ENCODE measurements at places on chromosomes 16 and 17.

DNA sequence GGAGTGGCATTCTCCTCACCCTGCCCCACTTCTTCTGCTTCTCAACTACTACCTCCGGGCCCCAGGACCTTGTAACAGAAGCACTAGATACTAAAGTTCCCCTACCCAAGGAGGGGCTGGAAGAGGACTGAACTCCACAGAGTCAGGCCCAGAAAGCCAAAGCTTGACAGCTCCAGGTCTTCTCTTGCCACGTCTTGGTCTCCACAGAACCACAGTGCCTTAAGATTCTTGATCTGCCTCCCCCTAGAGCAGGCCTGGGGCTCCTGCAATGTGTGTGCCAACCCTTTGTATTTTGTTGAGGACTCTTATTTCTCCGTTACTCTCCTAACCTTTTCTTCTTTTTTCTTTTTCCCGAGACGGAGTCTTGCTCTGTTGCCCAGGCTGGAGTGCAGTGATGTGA lies 4.0 kb downstream of the SLC16A13 start:
- no peak for DNase-seq

DNA sequence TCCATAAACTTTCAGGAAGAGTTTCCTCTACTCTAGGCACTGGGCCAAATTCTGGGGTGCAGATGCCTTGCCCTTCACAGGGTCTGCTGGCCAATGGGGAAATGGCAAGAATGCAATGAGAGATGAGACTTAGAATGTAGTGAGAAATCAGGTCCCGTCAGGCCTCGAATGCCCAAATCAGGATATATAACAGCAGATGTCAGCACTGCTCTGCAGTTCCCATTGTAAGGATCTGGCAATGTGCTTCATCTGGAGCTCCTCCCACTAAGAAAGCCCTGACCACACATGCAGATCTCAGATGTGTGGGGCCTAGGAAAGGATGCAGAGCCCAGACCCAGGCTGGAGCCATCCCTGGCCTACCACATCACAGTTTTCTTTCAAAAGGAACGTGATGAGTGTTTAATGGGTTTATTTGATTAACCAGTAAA lies 13.9 kb upstream of the LPCAT2 start:
- DNase-seq, result peak; percentile 77

- no peak for DNase-seq
Measured at GRCh38 chr16:30018731-30019158, 4.3 kb upstream of the C16orf92 start.

GRCh38 chr16:88922114-88922825 lies 54.7 kb downstream of the CBFA2T3 start:
- no peak for DNase-seq

DNA sequence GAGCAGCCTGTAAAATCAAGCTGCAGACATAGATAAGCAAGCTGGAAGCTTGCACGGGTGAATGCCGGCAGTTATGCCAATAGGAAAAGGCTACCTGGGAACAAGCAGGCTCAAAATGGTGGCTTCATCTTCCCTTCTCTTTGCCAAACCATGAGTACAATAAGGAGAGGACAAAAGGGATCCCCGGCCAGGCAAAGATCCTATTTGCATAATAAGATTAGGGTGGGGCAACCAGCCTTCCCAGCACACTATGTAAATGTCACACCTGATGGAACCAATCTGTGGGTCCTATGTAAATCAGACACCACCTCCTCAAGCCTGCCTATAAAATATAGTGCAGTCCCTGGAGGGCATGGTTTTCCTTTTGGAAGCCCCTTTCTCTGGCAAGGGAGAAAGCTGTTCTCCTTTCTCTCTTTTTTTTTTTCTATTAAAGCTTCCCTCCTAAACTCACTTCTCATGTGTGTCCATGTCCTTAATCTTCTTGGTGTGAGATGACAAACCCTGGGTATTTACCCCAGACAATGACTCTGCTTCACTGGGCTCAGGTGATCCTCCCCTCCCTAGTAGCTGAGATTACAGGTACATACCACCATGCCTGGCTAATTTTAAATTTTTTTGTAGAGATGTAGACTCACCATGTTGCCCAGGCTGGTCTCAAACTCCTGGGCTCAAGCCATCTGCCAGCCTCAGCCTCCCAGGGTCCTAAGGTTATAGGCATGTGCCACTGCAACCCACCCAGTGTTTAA lies 44.2 kb downstream of the PSMD12 start:
- no peak for DNase-seq

DNA sequence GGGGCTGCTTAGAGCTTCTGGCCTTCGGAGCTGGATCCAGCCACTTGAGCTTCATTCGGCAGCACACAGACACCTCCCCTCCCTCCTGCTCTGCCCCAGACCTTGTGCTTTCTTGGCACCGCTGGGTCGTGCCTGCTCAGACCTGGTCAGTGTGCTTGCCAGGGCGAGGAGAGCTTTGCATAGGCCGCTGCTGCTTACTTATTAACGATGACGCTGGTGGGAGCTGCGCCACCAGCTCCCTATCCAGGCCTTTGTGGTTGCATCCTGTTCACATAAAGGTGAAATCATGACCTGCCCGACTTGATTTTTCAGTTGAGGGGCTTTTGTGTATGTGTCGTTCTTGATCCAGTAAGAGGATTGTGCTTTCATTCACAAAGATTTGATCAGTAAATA lies 101.1 kb downstream of the MSI2 start:
- no peak for DNase-seq

DNA sequence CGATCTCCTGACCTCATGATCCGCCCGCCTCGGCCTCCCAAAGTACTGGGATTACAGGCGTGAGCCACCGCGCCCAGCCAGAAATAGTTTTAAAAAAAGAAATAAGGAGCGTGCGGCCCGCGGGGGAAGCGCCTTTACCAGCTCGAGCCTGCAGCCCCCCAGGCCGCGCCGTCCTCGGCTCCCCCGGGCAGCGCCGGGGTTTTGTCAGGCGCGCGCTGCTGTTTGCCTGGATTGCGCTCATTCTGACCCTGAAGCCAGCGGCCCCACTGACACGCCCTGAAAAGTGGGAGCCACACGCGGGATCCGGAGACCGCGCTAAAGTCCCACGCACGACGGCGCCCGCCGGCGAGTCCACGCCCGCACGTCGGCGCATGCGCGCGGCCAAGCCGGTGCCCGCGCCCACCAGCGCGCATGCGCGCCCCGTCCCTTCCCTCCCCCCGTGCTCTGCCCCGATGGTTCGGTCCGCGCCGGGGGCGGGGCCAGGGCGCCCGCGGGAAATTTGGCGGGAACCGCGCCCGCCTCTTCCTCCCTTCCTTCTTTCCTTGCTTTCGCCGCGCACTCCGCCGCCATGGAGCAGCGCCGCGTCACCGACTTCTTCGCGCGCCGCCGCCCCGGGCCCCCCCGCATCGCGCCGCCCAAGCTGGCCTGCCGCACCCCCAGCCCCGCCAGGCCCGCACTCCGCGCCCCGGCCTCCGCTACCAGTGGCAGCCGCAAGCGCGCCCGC lies at the start of gene CDT1:
Gene CDT1 (plus strand): TSS at position 526 of the 724 bp plus-strand sequence. CDS start 43 bp downstream, at position 569.
- DNase-seq, result peak; percentile 46

DNA sequence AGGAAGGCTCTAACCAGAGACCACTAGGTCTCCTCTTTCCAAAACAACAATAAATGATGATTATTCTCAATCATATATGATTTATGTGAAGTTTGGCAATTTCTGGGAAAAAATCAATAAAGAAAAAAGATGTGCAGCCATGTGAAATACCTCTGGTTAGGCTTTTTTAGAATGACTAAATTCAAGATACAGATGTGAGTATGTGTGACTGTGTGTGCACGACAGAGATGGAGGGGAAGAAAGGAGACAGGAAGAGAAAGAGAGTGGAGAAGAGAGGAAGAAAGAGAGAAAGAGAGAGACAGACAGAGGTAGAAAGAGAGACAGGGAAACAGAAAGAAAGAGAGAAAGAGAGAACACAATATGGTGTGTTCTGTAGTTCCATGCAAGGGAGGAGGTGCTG lies 558.6 kb upstream of the CDH5 start:
- DNase-seq, result no peak

GRCh38 chr17:41518789-41519449 lies at the start of gene KRT15:
TSS of gene KRT15 (minus strand) at chr17:41518890. CDS start at chr17:41518827, 63 bp downstream.
- no peak for DNase-seq

- DNase-seq, result peak; percentile 15
Measured at GRCh38 chr16:29745853-29746345, at the start of gene C16orf54. TSS of gene C16orf54 (minus strand) at chr16:29745990. CDS start at chr16:29744951, 1,039 bp downstream.

GRCh38 chr16:46850619-46851555 lies 19.9 kb upstream of the C16orf87 start:
- DNase-seq, result no peak

GRCh38 chr16:85891776-85892166 lies 7.2 kb upstream of the IRF8 start:
- DNase-seq, result no peak

DNA sequence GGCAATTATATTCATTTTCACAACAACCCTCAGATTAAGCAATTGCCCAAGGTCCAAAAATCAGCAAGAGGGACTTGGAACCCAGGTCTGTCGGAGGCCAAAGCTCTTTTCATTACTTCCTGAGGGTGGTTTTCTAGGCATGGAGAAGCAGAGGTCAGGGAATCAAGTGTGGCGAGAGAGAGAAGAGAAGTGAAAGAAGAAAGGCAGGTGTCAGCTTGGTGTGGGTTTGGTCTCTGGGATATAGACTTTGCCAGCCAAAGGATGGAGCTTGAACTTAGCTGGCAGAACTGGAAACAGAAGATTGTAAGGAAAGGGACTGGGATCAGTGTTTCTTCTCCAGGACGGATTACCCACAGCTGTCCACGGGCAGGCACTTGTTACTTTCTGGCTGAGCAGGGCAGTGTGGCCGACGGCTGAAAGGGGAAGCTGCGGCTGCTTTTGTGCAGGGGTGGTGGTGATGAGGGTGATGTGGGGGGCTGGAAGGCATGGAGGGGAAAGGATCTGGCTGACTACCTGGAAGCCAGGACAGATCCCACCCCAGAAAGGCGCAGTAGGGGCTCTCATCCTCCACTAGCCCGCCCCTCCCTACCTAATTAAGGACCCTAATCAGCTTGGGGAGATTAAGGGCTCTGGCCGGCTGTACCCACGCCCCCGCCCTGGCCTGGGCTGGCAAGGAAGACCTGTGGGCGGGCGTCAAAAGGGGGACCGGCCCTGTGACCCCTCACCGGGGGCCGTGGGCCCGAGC lies at the start of gene GUCY2D:
Gene GUCY2D (plus strand): TSS at position 640 of the 745 bp plus-strand sequence. CDS start 433 bp downstream, outside the sequence.
- DNase-seq, result no peak

DNA sequence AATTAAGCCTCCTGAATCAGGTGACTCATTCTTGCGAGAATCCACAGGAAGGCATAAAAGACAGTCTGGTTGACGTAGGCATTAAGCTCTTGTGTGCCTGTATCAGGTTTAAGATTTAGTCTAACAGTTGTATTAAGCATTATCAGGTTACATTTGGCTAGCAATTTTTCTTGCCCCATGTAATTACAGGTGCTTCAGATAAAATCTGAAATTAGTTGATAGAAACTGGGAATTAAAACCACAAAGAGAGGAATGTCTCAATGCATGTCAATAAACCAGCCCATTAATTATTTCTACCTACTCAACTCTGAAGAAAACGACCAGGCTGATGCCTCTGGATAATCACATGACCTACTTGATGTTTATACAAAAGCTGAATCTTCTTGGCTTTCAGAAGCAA lies 217.2 kb downstream of the CA10 start:
- DNase-seq, result no peak

GRCh38 chr17:57296231-57296630 lies 39.9 kb downstream of the MSI2 start:
- DNase-seq, result no peak

All from hippocampal formation (tissue), 2 donors.